ENCODE measurements at places on chromosomes 5 and 9.

DNA sequence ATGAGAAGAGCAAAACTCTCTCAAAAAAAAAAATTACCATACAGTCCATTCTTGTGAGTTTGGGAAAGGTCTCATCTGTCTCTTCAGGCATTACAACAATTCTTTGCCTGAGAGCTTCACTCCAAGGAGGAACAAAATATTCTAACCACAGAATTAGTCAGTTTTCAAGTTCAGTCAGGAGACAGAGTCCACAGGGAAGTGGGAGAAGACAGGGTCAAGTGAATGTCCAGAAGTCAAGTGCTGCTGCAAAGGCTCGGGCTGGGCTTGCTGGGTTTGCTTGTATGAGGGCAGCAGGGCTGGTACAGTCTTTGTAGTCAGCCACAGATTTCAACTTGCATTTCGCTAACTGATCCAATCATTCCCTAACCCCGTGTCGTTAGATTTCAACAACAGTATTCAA is 17.6 kb upstream of the HEXB start:
- no peak for DNase-seq

GRCh38 chr5:145887976-145888574 is 15.3 kb upstream of the GRXCR2 start:
- DNase-seq, result no peak

- no peak for DNase-seq
Observed at GRCh38 chr5:106880656-106881055, 790.1 kb downstream of the EFNA5 start.

DNA sequence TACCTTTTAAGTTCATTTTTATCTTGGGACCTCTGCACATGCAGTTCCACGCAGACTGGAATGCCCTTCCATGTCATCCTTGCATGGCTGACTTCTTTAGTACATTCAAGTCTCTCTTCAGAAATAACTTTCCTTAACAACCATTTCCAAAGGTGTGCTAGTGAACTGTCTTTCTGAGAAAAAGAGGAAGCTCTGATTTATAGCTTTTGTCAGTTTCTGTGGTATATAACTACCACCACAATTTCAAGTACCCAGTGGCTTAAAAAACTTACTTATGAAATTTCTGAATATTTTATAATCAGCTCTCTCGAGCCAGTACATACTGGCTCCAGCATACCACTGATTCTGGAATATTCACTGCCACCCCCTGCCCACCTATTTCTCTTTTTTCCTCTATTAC is 1613.8 kb downstream of the MAT2B start:
- no peak for DNase-seq

- no peak for DNase-seq
Observed at GRCh38 chr5:171562822-171563221, 143.4 kb downstream of the FGF18 start.

- no peak for DNase-seq
Observed at GRCh38 chr5:178123094-178123965, 7.5 kb upstream of the RMND5B start.
